ENCODE measurements at places on chromosomes 1 and 21.
A peak's percentile ranks its signal among the peaks of the same experiment; 100 is the strongest.

- DNase-seq: peak; percentile 16
Observed at GRCh38 chr1:198018529-198018928, 101.4 kb downstream of the LHX9 start.

GRCh38 chr1:179588425-179589024 lies 3.1 kb upstream of the TDRD5 start:
- no peak for DNase-seq

- DNase-seq: no peak
Observed at GRCh38 chr1:178518894-178519293, 6.0 kb downstream of the TEX35 start.

GRCh38 chr21:26194326-26194725 lies 23.8 kb upstream of the APP start:
- no peak for DNase-seq

DNA sequence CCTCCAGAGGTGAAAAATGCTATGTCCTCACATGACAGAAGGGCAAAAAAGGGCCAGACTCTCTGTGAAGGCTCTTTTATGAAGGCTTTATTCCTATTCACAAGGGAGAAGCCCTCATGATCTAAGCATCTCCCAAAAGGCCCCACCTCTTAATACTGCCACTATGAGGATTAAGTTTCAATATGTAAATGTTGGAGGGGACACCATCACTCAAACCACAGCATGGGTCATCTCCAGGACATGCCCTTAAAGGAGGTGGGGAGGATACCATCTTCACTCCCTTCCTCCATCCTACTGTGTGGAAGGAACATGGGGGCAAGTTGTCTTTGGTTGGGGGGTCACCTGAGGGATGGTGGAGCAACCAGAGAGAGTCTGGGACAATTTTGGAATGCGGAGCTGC lies 170.1 kb downstream of the TRIM33 start:
- no peak for DNase-seq
